ENCODE measurements at places on chromosomes 2 and 18.
A peak's percentile ranks its signal among the peaks of the same experiment; 100 is the strongest.

DNA sequence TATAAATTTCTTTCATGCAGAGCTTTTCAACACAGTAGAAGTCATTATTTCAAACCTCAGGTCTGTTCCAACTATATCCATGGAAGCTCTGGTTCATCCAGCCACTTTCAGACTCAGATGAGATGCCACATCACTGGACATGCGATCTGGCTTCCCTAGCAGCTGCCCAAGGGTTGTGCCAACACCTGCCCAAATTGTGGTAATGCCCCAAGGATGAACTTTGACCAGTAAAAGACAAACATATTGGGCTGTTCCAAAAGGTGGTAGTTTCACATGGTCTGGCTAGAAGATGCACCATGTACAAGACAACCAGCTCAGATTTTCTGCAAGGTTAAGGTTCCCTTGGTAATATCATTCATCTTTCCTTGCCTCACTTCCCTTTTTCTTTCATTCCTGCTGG, 101.9 kb downstream of the THADA start:
- no peak for DNase-seq

GRCh38 chr2:12702168-12703121, 14.3 kb upstream of the TRIB2 start:
- peak; percentile 22 for DNase-seq

- DNase-seq = no peak
These were observed 8.4 kb downstream of the SCLY start for GRCh38 chr2:238069021-238069709.

DNA sequence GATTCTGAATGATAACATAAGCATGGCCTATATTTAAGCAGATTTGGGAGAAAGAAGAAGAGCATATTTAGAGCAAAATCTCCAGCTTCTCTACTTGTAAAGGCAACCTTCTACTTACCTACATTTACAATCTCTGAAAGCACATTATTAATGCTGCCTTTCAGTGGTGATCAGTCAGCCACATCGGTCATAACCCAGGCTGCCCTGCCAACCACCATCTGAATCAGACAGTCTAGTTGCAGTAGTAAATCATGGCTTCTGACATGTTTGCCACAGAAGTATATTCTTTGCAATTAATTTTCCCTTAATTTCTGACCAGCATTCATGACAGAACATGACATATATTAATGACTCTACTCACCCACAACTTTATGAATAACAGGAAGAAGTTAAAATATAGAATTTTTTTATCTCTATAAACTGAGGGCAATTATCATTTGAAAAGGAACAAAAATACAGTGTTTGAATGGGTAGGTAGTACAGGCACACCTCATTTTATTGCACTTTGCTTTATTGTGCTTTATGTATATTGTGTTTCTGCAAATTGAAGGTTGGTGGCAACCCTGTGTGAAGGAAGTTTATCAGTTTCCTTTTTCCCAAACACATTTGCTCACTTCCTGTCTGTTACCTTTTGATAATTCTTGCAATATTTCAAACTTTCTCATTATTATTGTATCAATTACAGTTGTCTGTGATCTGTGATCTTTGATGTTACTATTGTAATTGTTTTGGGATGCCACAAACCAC, 531.6 kb upstream of the CHAC2 start:
- DNase-seq = no peak

GRCh38 chr2:29009711-29010677, 28.9 kb downstream of the TOGARAM2 start:
- no peak for DNase-seq

GRCh38 chr18:34972765-34973414, 68.3 kb upstream of the MAPRE2 start:
- DNase-seq = no peak

GRCh38 chr2:190635781-190636180, 13.1 kb upstream of the NAB1 start:
- no peak for DNase-seq

DNA sequence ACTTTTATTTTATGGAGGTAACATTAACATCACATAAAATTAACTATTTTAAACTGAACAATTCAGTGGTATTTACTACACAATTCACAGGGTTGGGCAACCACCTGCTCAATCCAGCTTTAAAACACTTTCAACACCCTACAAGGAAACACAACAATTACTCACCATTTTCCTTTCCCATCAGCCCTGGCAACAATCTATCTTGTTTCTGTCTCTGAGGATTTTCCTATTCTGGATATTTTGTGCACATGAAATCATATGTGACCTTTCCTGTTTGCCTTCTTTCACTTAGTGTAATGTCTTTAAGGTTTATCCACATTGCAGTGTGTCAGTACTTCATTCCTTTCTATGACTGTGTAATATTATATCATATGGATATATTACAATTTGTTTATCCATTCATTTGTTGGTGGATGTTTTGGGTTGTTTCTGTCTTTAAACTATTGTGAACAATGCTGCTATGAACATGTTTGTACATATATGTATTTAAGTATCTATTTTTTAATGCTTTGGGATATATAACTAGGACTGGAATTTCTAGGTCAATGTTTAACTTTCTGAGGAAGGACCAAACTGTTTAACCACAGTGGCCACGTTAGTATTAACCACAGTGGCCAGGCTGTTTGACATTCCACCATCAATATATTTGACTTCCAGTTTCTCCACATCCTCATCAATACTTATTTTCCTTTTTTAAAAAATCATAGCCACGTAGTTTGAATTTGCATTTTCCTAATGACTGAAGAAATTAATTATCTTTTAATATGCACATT, 72.4 kb upstream of the KIF5C start:
- no peak for DNase-seq

GRCh38 chr2:235690082-235690808, 196.4 kb downstream of the AGAP1 start:
- no peak for DNase-seq

DNA sequence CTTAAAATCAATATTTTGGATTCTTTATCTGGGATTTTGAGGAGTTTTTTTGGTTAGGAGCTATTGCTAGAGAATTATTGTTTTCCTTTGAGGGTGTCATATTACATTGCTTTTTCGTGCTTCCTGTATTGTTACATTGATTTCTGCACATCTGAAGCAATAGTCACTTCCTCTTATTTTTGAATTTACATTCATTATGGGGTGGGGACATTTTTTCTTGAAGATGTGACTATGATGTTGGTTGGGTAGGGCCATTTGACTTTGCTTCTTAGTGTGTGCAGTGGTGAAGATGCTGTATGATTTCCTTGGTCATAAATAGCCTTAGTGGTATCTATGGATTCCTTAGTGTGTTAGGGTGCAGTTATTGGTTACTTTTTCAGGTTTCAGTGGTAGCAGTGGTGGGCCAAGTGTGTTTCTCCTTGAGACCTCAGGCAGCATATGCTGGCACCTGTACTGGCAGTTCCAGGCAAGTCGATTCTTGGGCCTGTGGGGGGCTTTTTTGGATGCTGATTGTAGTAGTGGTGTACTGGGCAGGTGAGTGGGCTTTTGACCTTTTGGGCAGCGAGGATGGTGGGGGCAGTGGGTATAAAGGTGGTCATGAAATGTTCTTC, 61.8 kb downstream of the ARHGAP25 start:
- no peak for DNase-seq

GRCh38 chr2:226797289-226797988, 2.2 kb downstream of the IRS1 start:
- no peak for DNase-seq

- DNase-seq = no peak
These were observed 39.0 kb downstream of the NOL10 start for GRCh38 chr2:10650761-10651160.

GRCh38 chr2:23803965-23804542, 122.9 kb downstream of the ATAD2B start:
- no peak for DNase-seq

DNA sequence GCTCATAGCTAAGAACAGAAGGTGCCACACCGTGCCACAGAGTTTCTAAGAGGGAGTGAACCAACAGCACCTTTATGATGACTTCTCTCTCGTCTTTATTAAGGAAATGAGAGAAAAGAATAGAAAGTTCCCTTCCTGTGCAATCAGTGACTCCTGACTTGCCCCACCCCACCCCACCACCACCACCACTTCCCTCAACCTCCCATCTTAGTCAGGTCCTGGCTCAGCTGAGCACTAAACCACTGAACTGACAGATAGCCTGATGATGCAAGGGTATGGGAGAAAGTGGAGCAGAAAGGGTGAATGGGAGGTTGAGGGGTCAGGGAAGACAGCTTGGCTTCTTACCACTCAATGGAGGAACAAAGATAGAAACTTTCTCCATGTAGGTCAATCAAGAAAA, 75.2 kb upstream of the RMDN2 start:
- no peak for DNase-seq

All from NCI-H524 treated with DMSO at 0.1 percent for 48 hours (cell line).